Fibroblast of skin of right quadriceps (primary cell): ENCODE measurements at places on chromosomes 16 and 17.

DNA sequence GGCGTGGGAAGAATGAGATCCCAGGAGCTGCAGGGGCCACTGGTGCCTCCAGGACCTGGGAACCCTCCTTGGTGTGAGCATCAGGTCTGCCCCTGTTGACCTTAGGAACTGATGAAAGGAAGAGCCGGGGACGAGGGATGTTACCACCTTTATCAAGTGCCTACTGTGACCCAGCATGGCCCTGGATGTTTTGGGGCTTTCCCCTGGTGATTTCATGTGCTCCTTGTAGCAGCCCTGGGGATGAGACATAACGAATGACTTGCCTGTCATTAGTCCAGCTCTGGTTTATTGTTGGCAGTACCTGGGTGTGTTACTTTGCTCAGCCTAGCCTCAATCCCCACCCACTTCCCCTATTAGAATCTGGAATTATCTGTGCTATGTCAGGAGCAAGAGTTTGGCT, 39.9 kb downstream of the WSCD1 start:
- DNase-seq, result no peak

GRCh38 chr16:47727131-47727530, 266.0 kb downstream of the PHKB start:
- DNase-seq, result no peak

DNA sequence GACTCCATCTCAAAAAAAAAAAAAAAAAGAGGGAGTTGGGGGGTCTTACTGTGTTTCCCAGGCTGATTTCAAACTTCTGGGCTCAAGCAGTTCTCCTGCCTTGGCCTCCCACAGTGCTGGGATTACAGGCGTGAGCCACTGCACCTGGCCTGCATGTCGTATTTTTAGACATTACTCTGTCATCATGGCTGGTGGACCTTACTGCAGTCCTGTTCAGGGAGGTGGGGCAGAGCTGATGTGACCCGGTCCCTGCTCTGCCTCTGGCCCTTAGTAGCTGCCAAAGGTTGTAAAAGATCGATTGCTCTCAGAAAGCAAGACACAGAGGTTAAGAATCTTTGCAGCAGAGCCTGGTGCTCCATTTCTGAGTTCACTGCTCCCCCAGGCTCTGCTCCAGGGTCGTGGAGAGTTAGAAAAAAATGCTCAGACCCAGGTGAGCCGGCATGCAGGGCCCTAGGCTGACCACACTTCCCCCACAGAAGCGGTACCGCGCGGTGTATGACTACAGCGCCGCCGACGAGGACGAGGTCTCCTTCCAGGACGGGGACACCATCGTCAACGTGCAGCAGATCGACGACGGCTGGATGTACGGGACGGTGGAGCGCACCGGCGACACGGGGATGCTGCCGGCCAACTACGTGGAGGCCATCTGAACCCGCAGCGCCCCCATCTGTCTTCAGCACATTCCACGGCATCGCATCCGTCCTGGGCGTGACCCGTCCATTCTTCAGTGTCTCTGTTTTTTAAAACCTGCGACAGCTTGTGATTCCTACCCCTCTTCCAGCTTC, 7.1 kb upstream of the LASP1NB start:
- DNase-seq, result no peak

- no peak for DNase-seq
Observed at GRCh38 chr16:90004577-90004976, 14.7 kb downstream of the DBNDD1 start.

GRCh38 chr16:17350207-17350606, 120.6 kb downstream of the XYLT1 start:
- DNase-seq, result peak; percentile 60

- DNase-seq, result peak; percentile 21
Observed at GRCh38 chr16:74724820-74725549, 24.3 kb upstream of the MLKL start.

DNA sequence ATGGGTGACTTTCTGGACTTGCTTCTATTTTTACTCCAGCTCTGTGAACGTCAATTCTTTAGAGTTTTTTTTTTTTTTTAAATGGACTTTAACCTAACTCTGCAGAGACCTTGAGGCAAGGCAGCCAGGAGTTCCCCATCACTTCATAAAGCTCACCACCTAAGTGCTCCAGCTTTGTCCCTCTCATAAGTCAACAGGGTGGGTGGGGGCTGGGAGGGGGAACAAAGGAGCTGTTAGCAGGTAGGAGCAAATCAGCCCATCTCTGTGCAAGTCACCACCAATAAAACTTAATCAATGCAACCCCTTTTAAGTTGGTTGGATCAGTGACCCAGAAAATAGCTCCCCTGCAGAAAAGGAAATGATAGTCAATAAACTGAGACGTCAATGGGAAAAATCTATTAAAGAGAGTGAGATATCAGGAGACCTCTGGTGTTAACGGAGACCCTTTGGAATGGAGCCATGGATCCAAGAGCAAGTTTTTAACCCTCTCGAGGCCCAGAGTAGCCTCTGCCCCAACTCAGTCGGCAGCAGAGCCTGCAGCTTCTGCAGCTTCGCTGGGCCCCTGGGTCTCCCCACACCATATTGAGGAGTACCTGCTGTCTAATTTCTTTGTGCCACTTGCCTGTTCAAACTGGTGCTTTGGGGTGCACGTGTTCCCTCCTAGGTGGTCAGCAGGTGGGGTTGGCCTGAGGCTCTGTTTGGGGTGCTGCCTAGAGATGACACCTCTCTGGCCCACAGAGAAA, 27.6 kb upstream of the ETV4 start:
- no peak for DNase-seq

DNA sequence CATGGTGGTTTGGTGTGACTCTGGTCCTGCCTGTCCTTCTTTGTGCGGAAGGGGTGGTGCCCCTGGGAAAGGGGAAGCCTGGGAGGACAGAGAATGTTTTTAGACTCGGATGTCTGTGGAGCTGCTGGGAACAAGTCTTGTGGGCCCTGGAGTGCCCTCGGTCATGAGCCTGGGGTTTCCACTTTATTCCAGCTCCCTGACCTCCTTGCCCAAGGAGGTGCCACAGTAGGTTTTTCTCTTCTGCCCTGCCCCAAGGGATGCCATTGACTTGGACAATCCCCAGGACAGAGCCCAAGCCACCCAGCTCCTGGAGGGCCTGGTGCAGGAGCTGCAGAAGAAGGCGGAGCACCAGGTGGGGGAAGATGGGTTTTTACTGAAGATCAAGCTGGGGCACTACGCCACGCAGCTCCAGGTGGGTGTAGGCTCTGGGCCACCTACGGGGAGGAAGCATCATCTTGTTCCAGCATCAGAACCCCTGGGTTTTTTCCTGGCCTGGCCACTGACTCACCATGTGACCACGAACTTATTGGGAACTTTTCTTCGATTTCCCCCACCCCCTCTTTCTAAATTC, 1.4 kb downstream of the STAT5A start:
- no peak for DNase-seq

GRCh38 chr17:3528403-3528851, 29.2 kb downstream of the TRPV3 start:
- no peak for DNase-seq

- peak; percentile 3 for DNase-seq
Observed at GRCh38 chr16:71796501-71797097, 12.0 kb downstream of the AP1G1 start.

DNA sequence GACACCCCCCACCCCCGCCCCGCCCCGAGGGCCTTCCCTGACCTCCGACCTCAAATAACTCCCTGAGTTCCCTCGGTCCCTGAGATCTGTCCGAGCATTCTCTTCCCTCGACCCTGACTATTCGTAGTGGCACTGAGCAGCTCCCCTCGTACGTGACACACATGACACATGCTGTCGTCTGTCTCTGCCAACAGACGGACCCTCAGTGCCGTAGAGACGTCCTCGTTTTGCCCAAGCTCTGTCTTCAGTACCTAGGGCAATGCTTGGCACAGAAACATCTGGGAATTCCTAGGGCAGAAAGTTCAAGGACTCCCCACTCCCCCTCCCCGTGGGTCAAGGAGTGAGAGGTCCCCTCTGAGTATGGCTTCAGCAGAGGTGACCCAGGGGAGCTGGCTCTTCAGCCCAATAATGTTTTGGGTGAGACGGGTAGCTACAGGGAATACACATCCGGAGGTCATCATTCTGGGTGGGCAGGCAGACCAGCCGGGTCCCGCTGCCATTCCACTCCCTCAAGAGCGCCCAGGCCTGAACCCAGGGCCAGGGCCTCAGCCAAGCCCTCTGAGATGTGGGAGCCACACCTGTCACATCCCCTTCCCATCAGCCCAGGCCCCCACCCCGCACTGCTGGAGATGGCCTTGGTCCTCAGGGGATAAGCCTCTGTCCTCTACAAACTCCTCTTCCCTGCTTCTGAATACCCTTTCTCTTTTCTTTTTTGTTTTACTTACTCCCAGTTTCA, 671 bp upstream of the FADS6 start:
- DNase-seq, result no peak

- DNase-seq, result no peak
Observed at GRCh38 chr17:83126275-83126811, 46.9 kb downstream of the METRNL start.

DNA sequence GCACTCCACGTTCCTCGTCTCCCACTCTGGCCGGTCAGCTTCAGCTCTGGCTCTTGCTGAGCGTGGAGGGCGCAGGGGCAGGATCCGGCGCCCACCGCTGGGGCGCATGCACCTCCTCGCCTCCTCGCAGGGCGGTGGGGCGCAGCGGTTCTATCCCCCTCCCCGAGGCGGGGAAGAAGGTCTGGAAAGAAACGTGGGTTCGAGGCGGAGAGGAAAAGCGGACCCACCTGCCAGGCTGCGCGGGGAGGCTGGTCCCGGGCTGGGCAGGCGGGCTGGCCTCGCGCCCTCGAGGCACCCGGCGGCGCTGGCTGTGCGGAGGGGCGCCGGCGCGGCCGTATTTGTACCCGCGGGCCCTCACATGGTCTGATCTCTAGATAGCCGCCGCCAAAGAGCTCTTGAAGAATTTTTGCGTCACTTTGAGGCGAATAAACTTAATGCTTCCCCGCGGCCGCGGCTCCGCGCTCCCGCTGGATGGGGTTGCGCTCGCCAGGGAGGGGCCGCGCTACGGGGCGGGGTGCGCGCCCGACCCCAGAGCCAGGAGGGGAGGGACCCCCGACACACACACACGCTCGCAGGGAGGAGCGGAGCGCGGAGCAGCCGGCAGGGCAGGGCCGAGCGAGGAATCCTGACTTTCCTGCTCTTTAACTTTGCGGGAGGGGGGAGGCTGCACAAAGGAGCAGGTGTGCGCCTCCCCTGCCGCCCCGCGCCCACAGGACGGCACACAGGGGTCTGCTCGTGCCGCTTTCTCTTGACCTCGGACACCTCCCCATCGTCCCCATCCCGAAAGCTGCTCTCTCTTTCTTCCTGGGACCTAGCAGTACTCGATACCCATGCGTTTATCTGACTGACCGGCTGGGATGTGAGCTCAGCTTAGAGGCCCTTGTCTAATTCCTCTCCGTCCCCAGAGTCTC, at the start of gene SLC6A4:
Gene SLC6A4, minus strand, starts transcription at position 312 of the 911 bp plus-strand sequence. CDS start 13,739 bp downstream, outside the sequence.
- DNase-seq, result no peak

GRCh38 chr17:78472035-78472905, 93.8 kb downstream of the PGS1 start:
- DNase-seq, result no peak

GRCh38 chr17:58525239-58525638, 10.8 kb upstream of the MTMR4 start:
- DNase-seq, result peak; percentile 97

- no peak for DNase-seq
Observed at GRCh38 chr17:33277436-33278100, 15.5 kb downstream of the ASIC2 start.

DNA sequence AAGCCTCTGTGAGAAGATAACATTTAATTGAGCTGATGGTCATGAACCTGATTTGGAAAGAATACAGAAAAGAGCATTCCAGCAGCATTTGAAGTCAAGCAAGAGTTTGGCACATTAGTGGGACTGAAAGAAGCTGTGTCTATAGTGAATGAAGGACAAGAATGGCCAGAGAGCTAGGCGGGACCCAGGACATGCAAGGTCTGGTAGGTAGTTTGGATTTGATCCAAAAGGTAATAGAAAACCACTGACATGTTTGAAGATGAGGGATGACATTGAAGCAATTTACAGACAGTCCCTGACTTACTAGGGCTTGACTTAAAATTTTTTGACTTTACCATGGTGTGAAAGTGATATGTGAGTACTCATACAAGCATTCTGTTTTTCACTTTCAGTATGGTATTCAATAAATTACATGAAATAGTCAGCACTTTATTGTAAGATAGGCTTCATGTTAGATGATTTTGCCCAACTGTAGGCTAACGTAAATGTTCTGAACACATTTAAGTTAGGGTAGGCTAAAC, 7.6 kb downstream of the CYB5B start:
- DNase-seq, result no peak

- no peak for DNase-seq
Observed at GRCh38 chr16:78754713-78755112, 655.3 kb downstream of the WWOX start.

DNA sequence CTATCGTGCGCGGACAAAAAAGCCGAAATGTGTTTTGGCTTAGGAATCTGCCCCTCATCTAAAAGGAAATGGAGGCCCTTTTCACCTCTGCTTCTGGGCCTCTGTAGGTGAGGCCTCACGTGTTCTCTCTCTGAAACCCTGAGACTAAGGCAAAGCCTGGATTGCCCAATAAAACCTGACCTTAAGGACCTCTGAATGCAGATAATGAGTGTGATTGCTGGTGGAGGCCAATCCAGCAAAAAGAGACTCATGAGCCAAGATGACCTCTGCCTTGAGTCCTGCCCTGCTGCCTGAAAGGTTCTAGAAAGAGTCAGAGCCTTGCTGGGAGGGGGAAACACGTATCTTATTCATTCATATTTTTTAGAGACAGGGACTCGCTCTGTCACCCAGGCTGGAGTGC, 44.5 kb upstream of the ABR start:
- DNase-seq, result no peak

DNA sequence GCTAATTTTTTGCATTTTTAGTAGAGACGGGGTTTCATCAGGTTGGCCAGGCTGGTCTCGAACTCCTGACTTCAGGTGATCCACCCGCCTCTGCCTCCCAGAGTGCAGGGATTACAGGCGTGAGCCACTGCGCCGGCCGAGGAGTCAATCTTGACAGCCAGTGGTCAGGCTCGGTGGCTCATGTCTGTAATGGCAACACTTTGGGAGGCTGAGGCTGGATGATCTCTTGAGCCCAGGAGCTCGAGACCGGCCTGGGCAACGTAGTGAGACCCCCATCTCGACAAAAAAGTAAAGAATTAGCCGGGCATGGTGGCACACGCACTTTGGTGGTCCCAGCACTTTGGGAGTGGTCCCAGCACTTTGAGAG, 608 bp upstream of the PGS1 start:
- no peak for DNase-seq

DNA sequence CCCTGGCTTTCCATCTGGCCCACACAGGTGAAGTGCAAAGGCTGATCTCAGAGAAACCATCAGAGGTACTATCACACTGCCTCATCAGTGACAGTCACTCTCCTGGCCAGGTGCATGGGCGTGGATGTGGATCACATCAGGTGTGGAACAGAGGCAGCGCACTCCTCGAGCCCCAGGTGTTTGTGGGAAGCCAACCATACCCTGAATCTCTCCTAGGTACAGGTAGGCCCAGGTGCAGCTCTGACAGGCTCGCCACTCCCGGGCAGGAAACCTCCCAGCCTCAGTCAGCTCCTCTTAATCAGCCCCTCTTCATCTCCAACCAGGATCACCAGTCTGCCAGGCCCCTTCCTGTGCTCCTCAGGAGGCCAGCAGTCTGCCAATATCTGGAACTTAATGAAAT, 31.7 kb downstream of the TLE7 start:
- no peak for DNase-seq

GRCh38 chr17:10031127-10031526, 126.1 kb upstream of the RCVRN start:
- peak; percentile 54 for DNase-seq
